ENCODE measurements at places on chromosomes 11 and 22.

DNA sequence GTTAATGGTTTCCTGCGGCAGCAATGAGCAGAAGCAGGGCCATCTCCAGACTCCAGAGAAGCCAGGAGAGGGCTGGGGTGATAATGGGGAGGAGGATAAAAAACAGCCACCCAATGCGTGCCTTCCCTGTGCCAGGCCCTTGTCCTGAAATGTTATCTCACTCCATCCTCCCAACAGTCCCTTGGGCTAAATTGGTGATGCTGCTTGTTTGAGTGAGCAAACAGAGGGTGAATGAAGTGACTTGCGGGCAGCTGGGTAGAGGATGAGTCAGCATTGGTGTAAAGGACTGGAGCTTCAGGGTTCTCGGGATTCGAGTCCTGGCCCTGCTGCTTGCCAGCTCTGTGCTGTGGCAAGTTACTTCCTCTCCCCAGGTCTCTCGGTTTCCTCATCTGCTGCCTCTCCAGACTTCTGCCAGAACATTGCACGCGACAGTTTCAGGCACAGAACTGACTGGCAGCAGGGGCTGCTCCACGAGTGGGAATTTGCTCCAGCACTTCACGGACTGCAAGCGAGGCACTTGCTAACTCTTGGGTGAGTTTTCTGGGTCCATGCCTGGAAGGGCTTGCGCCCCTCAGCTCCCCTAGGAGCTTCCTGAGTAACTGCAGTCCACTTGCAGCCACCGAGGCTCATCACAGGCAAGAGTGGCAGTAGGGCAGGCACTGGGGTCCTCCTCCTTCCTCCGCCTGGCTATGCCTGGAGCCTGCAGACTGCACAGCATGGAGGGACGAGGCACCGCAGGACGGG lies at the start of gene P2RY6:
P2RY6 (plus strand) TSS at position 403 of the 744 bp plus-strand sequence. CDS start 24,181 bp downstream, outside the sequence.
- DNase-seq, result peak; percentile 84

DNA sequence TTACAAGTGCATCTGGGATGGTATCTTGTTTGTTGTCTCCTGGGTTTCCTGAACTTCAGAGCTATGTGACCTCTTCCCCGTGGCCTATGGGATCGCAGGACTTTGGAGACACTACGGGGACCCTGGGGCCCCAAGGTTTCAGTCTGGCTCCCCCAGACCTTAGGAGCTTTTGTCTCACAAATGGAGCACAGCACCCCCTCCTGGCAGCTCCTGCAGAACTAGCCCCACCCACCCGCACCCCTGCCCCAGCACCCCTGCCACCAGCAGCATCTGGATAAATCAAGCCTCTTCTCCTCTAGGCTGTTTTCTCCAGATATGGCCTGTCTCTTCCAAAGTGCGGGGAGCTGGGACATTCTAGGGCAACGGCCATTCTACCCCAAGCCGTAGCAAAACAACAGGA lies 10.4 kb downstream of the RCOR2 start:
- no peak for DNase-seq

- DNase-seq, result no peak
Observed at GRCh38 chr22:39617342-39617741, 46.8 kb downstream of the CACNA1I start.

DNA sequence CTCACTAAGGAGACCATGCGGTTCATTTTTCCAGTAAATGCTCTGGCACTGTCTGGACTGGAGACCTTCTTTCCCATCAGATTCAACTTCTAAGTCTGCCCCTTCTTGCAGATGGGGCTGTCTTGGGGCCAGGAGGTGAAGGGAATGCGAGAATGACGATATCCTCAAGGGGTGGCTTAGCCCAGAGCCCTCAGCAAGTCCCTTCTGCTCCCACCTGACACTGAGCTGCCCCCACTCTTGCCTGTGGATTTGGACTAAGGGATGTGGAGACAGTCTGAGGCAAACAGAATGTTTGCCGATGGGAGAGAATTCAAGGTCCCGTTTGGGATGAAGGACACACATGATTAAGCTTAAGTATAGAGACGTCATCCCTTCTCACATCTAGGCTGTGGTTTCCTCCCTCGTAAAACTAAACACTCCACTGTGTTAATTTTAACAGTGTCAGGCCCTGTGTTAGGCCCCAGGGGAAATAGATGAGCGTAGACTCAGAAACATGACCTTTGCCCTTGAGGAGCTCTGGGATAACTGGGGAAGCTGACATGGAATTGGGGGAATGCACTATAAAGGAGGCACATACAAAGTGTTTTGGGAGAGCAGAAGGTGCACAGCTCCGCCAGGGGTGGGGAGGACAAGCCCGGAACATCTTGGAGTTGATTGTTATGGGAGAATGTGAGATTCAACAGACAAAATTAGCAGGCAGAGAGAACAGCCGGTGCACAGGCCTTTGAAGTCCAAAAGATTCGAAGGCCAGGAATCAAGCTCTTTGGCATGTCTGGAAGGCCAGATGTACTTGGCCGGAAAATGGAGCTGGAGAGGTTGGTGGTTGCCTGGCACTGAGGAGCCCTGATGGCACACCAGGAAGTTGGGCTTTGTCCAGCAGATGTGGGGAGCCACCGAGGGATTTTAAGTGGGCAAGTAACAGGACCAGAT lies 71.6 kb downstream of the ST3GAL4 start:
- no peak for DNase-seq

GRCh38 chr11:79412761-79413160 lies 28.1 kb downstream of the TENM4 start:
- DNase-seq, result no peak

GRCh38 chr22:33789690-33790253 lies 130.5 kb downstream of the LARGE1 start:
- no peak for DNase-seq

DNA sequence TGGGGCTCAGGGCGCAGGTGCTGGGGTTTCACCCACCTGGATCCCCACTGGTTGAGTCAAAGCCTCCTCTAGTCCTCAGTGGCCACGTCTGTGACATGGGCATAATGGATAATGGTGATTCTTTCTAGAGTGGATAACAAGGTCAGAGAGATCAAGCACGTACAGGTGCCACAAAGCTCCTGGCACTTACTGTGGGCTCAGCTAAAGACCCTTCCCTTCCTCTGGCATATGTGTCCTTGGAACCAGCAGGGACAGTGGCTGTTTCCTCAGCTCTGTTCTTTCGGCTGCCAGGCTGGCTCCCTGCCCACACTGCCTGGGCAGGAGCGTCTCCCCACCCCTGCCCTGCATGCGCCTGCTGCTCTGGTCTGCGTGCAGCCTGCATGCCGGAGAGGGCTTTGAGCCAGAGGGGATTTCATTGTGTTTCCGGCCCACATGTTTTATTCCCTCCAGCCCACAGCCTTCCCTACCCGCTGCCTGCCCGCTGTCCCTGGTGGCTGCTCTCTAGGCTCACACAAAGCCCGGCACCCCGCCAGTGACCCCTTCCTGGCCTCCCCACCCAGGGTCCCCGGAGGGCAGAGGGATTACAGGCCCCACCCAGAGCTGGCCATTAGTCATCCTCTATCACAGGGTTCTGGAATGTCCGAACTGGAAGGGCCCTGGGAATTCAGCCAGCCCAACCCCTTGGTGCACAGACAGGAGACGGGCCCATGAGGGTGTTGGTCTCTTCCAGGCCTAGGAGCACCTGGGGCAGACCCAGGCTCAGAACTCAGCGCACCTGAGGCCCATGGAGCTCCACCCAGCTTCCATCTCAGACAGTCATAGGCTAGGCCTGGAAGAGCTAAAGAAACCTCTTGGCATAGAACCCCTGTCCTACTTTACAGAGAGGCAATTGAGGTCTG lies 55.3 kb upstream of the GCAT start:
- peak; percentile 100 for DNase-seq

DNA sequence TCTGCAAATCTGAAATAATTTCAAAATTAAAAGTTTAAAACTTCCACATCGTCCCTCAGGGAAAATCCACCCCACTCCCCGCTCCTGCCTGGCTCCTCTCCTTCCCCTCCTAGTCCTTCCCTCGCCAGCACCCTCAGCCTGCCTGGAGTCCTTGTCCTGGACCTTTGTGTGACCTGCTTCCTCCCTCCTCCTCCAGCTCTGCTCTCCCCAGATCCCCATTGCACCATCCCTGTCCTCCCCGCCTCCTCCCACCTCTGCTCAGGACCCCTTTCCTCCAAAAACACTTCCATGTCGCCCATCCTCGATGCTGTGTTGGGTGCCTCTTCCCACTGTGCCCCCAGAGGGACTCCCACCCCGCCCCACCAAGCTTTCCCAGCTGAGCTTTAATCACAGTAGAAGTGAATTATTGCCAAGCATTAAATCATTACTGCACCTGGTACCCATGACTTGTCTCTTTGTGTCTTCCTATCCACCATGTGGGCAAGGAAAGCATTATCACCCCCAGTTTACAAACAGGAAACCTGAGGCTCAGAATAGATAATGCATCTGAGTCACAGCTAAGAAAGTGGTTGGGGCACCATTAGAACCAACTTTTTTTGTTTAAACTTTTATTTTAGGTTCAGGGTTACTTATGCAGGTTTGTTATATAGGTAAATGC lies 2.4 kb upstream of the ZP1 start:
- no peak for DNase-seq

DNA sequence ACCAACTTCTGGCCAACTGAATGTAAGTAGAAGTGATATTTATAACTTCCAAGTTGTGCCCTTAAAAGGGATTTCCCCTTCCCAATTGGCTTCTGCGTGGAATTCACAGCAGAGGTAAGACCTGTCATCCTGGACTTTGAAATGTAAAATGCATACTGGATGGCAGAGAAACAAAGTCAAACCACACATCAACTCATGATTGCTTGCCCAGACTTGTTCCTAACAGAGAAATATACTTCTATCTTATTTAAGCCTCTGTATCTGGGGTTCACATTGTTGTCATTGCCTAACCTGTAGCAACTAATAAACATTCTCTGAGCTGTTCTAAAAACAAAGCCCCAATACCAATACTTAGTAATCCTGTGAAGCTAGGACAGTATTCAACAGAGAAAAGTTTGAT lies 6.2 kb downstream of the ME3 start:
- DNase-seq, result no peak

Data from PC-9 (cell line).